ENCODE measurements at places on chromosomes 6 and 20.

DNA sequence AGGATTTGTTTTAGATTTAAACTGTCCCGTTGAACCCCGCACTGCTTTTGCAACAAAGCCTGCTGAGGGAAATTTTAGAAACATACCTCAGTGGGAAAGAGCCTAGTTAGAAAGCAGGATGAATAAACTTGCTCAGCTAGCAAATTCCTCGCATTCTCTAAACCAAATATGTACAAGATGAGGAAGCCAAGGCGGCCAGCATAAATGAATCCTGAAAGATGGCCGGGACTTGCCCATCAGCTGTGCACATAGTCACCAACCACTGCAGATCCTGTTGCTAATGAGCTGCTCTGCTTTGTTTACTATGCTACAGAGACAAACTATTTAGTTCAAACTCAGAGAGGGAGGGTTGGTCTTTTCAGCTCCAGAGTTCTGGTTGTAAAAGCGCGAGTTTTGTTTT lies 49.0 kb downstream of the TMEM170B start:
- DNase-seq, result no peak

DNA sequence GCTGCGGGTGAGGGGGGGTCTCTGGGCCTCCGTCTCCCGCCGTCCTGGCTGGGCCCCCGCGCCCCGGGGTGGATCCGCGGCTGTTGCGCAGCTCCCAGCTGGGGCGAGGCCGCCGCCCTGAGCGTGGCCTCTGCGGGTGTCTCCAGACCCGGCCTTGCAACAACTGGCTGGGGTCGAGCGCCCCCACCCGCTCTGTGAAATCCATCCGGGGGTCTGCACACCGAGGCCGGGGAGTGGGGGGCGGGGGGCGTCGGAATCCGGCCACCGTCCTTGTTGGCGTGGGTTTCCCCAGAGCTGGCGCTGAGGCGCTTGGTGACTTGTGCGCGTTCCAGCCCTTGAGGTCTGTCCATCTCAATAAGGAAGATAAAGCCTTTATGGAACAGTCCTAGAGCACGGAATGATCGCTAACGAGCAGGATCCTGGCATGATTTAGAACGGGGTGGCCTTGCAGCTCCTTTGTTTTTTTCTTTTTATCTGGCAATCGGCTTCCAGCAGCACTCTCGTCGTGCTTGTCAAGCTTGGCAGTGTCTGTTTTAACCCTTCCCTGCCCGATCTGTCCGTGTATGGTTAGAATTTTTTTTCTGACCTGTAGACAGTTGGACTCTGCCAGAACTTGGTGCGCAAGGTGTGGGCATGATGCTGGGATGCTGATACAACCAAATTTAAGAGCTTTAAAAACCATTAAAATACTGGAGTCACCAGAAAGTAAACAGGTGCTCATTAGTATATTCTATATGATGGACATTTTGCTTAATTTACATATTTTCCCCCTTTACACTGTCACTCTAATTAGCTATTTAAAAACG lies 675 bp downstream of the DSTN start:
- DNase-seq, result peak; percentile 23

DNA sequence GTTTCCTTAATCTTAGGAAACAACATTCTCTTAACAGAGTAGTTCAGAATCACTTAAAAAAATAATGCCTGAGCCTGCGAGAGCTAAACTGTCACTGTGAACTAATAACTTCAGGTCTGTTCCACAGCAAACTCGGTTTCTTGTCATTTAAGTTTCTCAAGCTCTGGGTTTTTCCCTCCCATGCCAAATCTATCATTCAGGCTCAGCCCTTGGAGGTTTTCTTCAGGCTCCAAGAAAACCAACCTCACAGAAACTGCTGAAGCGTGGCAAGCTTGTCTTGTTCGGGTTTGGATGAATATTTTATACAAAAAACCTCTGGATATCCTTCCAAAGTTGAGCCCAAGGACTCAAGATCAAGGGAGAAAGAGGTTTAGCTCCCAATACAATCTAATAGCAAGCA lies 99.7 kb upstream of the SNX9 start:
- no peak for DNase-seq

DNA sequence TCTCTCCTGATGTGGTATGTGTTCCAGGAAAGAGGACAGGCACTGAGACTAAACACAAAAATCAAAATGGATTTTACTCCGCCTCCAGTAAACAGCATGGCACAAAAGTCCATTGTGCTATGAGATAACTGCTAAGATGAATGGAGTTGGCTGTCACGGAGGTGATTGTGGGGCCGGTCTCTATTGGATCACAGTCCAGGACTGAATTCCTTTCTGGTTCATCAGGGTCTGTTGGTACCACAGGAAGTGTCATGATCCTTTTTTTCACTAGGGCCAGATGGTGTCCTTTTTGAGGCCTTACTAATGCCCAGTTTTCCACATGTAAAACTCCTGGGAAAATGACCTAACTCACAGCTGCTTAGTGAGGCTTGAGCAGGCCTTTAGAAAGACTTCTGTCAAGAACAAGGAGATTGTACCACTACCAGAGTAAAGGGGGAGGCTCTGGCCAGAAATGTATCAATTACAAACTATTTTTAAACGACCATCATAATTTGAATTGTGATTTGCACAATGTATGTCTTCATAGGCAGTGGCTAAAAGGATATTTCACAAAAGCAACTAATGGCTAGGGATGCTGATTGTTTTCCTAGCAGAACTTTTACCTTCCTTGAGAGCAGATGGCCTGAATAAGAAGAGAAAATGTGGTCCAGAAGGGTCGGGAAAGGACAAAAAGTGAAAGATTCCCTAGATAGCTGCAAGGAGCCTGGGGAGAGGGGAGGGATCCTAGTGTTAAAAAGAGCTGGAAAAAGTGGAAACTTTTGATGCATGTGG lies 192.2 kb upstream of the POU3F2 start:
- DNase-seq, result no peak

GRCh38 chr20:49245921-49246740 lies 26.9 kb downstream of the DDX27 start:
- peak; percentile 32 for DNase-seq

GRCh38 chr6:137233911-137234863 lies 15.0 kb upstream of the IFNGR1 start:
- no peak for DNase-seq

- no peak for DNase-seq
Measured at GRCh38 chr6:43445576-43445975, 9.8 kb downstream of the DLK2 start.

DNA sequence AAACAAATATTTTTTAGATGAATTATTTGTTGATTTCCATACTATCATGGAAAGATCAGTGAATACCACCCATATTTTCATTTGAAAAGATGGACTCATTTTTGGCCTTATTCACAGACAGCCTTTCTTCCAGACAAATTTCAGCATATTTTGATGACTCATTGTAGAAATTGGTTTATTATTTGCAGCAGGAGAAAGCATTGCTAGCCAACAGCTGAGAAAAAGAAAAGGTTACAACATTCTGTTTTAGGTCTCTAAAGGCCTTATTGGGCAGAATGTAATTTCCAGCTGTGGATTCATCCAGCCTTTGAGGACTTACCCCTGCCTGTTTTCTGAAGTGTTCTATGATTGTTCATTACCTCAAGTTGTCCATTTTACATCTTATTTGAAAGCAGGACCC lies 201.9 kb downstream of the PLCB4 start:
- DNase-seq, result no peak

- no peak for DNase-seq
Measured at GRCh38 chr20:53001498-53002301, 29.5 kb downstream of the TSHZ2 start.

All from NT2/D1 (cell line).